ENCODE measurements at places on chromosomes 3 and 15.

DNA sequence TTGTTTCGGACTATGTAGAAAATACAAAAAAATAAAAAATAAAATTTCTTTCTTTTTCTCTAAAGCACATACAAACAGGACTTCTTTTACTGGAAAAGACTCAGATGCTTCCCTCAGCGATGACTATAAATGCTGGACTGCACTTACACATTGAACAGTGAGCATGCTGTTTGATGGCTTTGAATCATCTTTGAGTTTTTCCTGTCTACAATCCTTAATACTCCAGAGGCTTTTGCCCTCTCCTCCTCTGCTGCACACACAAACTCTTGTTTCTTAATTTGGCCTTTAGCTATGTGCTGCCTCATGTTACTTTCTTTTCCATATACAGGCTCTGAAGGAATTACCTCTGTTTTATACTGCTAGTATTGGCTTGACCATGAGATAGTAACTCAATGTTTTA lies 575.1 kb downstream of the EPHA3 start:
- DNase-seq = peak; percentile 43

GRCh38 chr3:158134363-158134762 lies 24.5 kb downstream of the RSRC1 start:
- no peak for DNase-seq

DNA sequence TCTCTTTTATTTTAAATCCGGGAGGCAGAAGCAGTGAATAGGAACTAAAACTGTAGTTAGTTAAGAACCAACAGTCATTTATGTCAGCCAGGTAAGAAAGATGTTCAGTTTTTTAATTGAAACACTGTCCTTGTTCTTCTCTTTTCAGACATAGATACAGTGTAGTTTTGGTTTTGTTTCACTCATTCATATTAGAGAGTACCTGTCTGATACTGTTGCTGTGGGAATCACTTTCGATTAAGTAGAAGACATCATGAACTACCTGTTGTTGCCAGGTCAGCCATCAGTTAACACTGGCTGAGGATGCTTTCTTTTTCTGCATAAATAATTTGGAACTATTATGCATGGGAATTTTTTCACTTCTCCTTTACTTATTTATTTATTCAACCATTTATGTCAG lies 700.4 kb downstream of the OTOL1 start:
- no peak for DNase-seq

DNA sequence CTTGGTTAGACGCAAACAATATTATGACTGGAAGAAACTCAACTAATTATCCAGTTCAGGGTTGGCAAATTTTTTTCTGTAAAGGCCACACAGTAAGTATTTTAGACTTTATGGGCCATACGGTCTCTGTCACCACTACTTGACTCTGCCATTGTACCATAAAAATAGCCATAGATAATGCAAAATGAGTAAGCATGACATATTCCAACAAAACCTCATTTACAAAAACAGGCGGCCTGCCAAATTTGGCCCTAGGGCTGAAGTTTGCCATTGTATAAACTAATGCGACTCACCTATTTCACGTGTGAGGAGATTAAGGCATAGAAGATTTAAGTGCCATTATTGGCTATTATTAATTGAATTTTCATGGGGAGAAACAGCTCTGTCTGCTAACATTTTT lies 116.8 kb upstream of the CNTN6 start:
- DNase-seq = no peak

GRCh38 chr3:139906418-139906817 lies 28.6 kb upstream of the CLSTN2 start:
- DNase-seq = peak; percentile 17

DNA sequence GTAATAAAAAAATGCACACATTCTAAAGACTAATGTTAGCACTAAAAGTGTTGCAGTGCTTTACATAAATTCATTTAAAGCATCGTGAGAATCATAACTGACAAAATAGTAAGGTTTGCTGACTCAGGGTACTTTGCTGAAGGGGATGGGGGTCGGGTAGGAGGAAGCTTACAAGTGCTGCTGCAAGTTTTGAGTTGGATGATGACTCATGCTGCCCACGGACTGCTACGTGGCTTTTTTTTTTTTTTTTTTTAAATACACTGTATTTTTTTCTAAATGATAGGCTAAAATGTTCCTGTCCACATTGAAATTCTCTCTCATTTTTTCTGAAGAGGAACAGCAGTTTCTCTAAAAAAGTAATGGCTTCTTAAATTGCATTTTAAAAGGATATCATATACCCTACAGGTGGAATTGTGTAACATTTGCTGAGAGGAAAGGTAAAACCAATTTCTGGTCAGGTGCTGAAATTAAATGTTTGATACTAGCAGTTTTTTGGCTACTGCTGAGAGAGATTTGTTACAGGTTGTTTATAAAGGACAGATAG lies 2.2 kb downstream of the MAPK6 start:
- peak; percentile 82 for DNase-seq

DNA sequence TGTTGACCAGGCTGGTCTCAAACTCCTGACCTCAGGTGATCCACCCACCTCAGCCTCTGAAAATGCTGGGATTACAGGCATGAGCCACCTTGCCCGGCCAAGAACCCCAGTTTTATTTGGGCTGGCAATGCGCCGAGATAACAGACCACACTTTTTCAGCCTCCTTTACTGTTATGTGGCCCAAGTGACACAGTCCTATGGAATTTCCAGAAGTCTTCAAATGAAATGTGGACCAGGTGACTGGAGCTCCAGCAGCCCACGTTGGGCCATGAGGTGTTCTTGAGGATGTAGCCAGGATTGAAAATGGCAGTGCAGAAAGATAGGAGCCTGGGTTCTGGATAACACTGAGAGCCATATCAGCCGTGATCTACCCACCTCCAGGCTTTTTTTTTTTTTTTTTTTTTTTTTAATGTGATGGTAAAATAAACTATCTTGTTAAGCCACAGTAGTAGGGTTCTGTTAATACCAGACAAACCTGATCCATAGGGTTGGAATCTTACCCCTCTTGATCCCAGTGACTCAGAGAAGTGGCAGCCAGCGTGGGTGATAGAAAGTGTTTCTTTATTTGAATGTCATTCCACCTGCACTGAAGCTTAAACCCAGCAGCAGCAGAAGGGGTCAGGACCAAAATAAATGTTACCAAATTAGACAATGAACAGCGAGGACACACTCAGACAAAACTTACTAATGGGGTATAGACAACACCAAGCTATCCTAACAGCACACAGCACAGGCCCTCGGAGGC lies 55.6 kb downstream of the LHFPL4 start:
- no peak for DNase-seq

DNA sequence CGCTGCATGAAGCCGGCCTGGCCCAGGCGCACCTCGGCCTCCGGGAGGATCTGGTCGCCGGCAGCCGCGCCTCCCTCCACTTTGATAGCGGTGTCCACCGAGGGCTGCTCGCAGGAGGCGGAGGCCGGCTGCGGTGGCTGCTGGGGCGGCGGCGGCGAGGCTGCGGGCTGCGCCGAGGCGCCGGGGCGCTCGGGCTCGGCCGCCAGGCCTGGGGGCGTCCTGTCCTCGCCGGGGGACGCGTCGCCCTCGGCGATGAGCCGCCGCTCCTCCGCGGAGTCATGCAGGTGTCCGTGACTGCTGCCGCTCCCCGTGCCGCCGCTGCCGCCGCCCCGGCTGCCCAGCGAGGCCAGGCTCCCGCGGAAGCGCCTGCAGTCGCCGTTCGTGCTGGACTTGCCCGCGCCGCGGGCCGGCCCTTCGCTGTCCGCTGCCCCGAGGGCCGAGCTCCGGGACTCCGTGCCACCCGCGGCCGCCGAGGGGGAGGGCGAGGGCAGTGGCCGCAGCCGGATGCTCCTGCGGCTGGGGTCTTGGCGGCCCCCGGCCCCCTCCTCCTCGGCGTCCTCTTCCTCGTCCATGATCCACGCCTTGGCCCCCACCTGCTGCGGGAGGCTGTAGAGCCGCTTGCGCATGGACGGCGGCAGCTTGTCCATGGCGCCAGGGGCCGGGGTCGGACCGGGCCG lies 996 bp downstream of the HCN4 start:
- no peak for DNase-seq

DNA sequence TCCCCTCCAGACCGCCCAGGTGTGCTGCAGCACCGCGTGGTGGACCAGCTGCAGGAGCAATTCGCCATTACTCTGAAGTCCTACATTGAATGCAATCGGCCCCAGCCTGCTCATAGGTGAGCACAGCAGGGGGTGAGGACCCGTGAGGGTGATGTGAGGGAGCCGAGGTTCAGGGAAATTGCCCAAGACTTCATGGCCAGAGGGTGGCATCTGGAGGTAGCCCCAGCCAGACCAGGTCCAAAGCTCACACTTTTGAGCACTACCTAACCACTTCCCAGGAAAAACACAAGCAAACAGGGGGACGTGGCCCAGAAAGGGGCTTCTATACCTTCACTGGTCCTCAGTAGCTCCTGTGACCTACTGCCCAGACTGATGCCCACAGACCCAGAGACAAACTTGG lies 33.8 kb downstream of the NR1I2 start:
- no peak for DNase-seq

GRCh38 chr3:183300996-183301562 lies 48.0 kb downstream of the B3GNT5 start:
- DNase-seq = no peak

- DNase-seq = peak; percentile 58
Observed at GRCh38 chr3:58414538-58415197, 19.0 kb downstream of the PDHB start.

DNA sequence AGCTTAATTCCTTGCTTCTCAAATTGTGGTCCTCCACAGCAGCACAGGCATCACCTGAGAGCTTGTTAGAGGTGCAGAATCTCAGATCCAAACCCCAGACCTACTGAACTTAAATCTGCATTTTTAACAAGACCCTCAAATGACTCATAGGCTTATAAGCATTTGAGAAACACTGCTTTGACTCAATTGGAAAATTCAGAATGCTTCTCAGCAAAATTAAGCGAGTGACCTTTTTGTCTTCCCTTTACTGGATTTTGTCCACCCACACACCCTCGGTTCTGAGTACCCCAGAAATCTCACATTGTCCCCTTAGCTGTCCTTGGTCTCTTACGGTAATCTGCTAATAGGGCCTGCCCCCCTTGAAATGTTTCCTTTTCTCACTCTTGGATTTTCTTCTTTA lies 17.9 kb downstream of the CD80 start:
- DNase-seq = no peak

DNA sequence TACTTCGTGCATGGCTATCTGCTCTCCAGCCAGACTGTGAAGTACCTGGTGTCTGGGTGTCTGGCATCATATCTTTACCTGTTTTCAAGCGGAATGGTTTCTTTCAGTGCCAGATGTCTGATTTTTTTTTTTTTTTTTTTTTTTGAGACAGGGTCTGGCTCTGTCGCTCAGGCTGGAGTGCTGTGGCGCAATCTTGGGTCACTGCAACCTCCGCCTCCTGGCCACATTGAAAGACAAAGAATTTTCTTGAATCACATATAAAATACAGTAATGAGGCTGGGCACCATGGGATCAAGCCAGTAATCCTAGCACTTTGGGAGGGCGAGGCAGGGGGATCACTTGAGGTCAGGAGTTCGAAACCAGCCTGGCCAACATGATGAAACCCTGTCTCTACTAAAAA lies 2.8 kb upstream of the MESP1 start:
- DNase-seq = no peak

GRCh38 chr3:195850857-195851543 lies 39.3 kb upstream of the MUC4 start:
- peak; percentile 79 for DNase-seq

DNA sequence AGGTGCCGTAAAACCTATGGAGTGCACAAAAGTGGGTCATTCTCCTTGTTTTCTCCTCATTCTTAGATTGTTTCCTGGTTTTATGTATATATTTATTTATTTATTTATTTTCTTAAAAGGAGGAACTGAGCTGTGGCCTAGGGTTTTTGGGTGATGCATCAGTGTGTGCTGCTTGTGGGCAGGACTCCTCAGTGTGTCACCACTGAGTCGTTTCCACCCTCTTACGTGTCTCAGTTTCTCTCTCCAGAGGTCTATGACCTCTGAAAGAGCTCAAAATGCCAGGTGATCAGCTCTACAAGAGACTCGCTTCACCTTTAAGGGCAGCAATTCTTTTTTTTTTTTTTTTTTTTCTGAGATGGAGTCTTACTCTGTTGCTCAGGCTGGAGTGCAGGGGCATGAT lies 72.9 kb downstream of the CD200 start:
- DNase-seq = no peak

DNA sequence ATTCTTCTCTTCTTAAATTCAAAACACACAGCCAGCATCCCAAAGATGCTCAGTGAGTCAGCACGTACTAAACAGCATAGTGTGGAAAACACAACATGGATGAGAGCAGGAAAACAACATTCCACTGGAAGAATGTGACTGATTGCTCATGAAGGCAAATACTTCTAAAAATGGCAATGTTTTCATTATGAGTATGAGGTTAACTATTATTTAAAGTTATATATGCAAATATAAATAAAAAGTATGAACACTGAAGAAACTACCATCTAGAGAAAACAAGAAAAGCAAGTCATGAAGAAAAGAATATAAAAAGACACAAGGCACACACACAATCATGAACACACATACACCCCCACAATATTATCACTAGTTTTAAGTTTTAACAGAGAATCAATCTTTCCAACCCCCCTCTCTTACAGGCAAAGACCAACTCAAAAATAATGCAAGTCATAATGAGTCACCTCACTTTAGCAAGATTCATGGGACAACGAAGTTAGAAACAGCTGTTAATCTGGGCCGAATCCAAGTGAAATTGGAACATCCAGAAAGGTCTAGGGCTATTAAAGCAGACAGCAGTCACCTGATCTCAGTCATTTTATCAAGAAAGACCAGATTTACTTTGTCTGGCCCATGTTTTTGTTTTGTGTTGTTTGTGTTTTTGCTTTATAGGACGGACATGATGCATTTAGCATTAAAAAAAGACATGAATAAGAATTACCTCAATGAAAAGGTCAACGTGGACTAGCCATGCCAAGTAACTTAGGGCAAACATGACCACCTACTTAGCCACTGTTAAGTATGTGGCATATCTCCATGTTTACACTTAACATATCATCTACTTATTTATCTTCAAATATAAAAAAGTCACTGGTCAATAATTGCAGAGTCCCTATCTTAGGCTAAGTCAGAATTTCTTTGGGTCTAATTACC lies 18.1 kb downstream of the GBE1 start:
- peak; percentile 94 for DNase-seq

DNA sequence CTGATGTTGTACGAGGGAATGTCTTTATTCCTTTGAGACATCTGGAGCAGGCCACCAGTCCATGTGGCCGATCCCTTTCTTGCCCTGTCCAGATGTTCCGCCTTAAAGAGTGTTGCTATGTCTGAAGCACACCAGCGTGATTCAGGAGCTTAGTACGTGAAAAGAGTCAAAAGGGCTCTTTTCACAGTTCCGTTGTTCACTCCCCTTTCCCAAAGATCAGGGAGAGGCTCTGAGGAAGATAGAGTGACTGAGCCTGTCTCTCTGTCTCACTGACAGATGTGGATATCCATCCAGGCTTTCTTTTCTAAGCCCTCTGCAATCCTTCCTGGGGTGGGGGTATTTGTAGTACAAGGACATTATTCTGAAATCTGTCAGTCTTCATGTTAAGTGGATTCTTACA lies 262.5 kb upstream of the LRTM1 start:
- DNase-seq = no peak

GRCh38 chr15:74384566-74384880 lies 17.1 kb upstream of the CYP11A1 start:
- DNase-seq = no peak

DNA sequence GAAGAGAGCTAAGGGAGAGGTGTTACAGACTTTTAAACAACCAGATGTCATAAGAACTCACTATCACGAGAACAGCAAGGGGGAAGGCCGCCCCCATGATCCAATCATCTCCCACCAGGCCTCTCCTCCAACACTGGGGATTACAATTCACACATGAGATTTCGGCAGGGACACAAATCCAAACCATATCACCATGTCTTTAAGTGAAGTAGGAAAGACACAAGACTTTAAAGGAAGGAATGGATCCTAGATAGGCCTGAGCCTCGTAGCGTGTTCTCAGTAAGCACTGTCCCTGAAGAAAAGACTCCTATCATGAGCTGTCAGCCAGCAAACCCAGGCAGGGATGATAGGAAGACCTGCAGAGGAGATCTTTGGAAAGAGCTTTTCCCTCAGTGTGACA lies 15.1 kb upstream of the RPS27L start:
- no peak for DNase-seq

Data from stromal cell of bone marrow (primary cell).